ENCODE measurements at places on chromosomes 16 and 17.
A peak's percentile ranks its signal among the peaks of the same experiment; 100 is the strongest.

GRCh38 chr17:16106161-16106891, 106.7 kb downstream of the TTC19 start:
- DNase-seq, result no peak

- DNase-seq, result no peak
Measured at GRCh38 chr16:27449434-27450195, 47.6 kb downstream of the IL21R start.

DNA sequence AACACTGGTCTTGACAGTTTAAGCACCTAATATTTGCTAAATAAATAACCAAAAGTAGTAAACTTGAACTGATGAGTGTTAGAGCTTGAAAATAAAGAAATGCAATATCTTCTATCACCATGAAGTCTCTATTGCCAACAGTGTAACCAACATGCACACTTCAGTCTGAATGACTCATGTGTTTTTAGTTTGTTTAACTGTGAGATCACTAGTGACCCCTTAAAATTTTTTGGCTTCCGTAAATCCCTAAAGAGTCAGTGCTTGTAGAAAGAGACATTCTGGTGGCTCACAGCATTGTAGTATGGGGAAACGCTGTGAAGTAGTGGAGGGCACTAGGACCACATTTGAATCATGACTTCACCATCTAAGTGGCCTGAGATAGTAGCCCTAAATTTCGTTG, 341.1 kb downstream of the PMP22 start:
- no peak for DNase-seq

DNA sequence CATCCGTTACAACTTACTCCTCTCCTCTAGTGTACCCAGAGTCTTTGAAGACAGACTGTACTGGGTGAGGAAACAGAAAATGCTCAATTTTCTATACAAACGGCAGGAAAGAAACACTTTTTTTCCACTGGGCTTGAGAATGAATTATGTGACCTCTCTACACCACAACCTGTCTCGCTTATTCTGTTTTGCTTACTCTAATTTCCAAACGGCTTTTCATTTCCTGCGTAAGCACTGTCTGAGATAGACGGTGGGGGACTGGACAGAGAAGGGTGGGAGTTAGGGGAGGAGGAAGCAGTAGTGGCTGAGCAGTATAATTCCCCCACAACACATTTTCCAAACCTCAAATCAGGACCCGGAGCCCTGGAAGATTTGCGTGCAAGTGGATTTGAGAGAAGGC, 191.4 kb upstream of the SDK2 start:
- DNase-seq, result no peak

DNA sequence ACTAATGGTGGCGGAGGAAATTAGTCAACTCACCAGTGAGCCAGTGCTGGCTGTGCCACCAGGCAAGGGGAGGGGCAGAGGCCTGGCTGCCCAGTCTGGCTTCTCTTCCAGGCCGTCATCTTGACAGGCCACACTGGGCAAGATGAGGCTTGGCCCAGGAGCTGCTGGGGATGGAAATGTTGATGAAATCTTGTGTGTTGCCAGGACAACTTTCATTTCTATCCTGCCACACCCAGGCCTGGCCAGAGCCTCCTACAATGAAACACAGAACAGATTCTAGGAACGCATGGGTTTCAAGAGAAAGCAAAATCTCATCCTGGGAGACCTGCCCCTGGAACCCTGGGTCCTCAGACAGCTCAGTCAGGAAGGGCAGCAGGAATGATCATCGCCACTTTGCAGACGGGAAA, 9.3 kb downstream of the HEXIM2 start:
- no peak for DNase-seq

DNA sequence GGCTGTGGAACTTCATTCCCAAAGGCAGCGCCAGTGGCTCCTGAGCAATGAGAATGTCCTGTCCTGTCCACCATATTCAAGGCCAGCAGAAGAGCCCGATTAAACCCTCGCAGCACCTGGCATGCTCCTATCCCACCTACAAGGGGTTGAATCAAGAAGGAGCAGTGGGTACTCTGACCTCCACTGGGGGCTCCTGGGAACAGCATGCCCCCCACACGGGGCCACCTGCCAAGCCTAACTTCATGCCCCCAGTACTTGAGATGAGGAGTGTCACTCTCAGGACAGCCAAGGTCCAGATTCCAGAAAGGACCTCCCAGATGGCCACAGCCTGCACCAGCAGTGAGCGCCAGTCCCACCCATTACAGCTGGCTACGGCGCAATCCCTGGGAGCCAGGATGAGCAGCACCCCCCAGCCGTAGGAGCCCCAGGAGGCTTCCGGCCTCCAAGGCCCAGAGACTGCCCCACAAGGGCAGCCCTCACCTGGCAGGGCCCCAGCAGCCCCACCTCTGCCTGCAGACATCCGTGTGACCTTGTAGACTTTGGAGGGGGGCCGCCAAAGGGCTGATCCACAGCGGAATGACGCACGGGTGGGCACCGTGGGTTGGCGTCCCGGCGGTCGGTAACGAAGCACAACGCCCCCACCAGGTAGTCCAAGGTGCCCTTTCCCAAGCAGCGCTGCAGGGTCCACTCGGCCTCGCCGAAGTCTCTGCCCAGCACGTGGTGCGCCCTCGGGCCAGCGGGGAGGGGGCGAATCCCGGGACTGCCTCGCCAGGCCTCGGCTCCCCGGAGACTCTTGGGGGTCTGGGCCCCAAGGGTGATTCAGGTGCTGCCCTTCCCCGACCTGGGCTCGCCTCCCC, 1.0 kb upstream of the MPDU1 start:
- DNase-seq, result no peak

DNA sequence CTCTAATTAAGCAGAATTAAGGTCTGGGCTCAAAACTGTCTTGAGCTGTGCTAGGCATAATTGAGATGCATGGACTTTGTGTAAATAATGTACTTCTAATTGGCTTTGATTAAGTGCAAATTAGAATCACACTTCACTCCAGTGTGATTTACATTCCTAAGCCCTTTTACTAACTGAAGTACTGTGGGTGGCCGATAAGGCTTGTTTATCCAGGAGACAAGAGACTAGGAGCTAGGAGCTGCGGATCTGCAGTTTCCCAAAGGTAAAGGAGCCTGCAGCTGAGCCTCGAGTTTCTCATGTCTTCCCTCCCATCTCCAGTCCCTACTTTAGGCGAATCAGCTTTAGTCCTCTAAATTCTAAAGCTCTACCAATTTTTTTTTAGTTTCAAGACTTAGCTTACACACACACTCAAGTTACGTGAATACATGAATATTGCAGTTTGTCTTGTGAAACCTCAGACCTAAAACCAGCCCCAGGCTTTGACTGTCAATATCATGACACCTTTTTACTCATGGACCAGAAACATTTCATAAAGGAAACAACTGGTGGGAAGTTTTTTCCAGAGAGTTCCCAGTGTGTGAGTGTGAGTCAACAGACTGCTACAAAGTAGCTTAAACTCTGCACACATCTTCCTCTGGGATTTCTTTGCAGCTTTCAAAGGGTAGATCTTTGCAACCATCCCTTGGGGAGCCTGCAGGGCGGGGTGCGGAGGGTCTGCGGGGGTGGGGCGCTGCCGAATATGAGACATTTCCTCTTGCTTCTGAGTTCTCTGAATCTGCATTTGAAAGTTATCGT, 113.9 kb upstream of the TBX2 start:
- DNase-seq, result no peak

GRCh38 chr17:34639706-34640425, 60.5 kb downstream of the TMEM132E start:
- DNase-seq, result no peak

DNA sequence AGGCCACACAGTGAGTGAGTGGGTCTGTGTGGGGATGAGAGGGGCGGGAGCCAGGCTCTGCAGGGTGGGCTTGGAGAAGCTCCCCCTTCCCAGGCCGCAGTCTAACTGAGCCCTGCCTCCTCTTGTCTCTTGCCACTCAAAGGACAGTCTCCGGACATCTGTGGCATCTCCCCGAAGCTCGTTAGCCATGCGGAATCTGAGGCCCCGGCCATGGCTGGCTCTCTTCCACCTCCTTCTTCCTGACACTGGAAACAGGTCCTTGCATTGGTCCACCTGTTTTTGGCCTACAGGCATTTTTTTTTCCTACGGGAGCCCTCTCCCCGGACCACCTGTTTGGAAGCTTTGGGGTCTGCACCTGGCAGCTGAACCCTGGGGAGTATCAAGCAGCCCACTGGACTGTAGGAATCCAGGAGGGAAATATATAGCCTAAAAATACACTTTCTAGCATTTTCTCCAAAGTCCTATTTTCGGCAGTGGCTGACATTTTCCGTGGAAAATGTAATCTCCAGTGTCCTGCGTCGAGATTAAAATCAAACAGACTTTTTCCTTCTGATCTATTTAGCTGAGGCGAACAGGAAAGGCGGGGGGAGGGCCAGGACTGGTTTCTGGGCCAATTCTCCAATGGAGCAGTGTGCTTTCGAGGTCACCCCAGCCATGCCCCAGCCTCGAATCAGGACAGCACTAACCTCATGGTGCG, 9.1 kb downstream of the ATP2A3 start:
- no peak for DNase-seq

GRCh38 chr16:15888072-15888976, at the start of gene CEP20:
CEP20 (minus strand) TSS chr16:15888603; CDS start chr16:15888585, 18 bp downstream.
- peak; percentile 98 for DNase-seq

GRCh38 chr17:64491994-64492393, 4.9 kb downstream of the POLG2 start:
- DNase-seq, result no peak

- peak; percentile 15 for DNase-seq
Measured at GRCh38 chr17:18184143-18185031, 759 bp downstream of the ALKBH5 start.

Data from NCI-H2081 (cell line).